ENCODE measurements at places on chromosomes 6 and 20.
A peak's percentile ranks its signal among the peaks of the same experiment; 100 is the strongest.

- DNase-seq, result peak; percentile 63
Measured at GRCh38 chr6:152572338-152573088, 64.6 kb downstream of the SYNE1 start.

GRCh38 chr20:47315339-47316056, 41.0 kb downstream of the ZMYND8 start:
- peak; percentile 91 for DNase-seq

DNA sequence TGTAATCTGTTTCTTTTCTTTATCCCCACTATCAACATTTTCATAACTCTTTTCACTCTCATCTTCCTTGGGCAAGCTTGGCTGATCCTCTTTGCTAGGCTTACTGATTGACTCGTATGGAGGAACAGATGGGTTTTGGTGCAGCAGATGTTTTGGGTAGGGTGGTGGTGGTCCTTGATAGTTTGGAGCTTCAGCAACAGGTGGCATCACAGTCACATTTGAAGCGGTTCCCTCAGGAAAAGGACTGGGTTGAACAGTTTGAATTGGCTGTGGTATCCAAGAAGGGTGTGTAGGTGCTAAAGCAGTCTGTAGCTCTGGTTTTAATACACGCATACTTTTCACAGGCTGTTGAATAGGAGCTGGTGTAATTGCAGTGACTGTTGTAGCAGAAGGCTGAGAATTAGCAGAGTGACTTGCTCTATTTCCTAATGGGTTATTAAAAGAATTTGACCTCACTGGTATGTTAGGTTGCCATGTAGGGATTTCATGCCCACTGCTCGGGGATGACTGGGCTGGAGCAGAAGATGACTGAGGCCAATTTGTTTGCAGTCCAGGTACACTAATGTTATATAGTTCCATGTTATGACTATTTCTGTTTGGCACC, 34.5 kb downstream of the LATS1 start:
- peak; percentile 26 for DNase-seq

DNA sequence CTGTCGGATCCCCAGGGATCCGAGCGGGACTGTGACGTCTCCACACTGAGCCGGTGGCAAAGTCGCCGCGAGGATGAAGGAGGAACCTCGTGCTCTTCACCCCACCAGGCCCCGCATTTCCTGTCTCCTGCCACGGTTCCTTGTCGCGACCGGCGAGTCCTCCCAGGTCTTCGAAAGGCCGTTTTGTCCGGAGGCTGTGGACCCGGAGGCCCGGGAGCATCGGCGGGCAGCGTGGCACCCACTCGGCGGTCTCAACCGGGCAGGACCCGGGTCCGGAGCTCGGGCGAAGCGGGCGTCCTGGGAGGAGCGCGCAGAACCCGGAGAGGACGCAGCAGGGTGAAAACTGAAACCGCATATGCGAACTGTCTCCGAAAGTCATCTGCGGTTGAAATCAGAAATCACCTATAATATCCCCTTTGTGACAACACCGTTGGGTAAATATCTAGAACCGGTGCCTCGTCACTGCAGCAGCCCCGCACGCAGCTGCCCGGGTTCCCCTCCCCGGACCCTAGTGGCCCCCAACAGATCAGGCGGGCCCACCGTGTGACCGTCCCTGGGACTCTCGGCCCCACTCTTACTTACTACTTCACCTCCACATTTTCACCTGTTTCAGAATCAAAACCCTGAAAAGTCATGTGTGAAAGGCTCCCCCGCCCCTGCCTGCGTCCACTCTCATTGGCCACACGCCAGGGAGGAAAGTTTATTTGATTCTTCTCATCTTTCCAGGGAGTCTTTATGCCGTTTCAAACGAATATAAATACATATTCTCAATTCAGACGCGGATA, 3.1 kb upstream of the ULBP2 start:
- DNase-seq, result peak; percentile 23

GRCh38 chr6:53159558-53159957, 10.9 kb upstream of the GCM1 start:
- no peak for DNase-seq

DNA sequence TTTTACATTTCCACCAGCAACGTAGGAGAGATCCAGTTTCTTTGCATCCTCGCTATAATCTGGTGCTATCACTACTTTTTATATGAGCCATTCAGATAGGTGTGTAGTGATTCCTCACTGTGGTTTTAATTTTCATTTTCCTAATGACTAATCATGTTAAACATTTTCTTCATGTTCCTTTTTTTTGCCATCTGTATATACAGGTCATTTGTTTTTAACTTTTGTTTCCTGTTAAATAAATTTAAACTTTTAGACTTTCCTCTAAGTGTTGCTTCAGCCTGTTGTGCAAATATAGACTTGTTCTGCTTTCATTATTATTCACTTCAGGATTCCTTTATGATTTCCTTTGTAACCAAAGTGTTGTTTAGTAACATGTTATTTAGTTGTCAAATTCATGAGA, 697.4 kb downstream of the PTPRT start:
- no peak for DNase-seq

GRCh38 chr6:53029257-53029656, 34.2 kb upstream of the GSTA4 start:
- DNase-seq, result no peak

DNA sequence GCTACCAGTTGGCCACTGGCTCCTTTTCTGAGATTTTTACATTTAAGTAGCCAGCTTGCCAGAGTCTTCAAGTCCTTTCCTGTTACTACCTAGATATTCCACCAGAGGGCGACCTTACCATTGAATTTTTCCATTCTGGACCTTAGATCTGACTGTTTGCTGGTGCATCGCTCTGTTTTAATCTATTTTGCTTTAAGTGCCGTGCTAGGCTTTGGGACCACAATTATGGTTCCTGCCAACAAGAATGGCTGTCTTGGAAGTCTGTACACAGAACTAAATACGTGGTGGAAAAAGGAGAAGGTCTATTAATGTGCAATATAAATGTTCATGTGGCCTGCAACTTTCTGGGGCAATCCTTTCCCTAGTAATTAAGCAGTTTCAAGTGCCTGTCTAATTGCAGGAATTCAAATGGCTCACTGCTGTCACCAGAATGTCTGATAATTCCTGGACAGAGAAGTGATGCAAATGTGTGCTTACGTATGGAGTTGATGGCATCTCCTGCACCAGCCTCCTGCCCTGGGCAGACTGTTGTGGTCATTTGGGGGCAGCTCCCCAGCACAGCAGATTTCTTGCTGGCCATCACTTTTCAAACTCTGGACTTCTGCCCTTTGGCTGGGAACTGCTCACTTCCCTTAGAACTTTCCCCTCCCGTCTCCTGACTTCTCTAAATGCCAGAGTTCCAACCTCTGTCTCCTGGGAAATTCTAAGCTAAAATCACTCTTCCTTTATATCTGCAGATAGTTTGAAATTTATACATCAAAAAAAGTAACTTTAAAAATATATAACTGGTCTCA, 5.6 kb upstream of the HLA-DOA start:
- DNase-seq, result peak; percentile 84

DNA sequence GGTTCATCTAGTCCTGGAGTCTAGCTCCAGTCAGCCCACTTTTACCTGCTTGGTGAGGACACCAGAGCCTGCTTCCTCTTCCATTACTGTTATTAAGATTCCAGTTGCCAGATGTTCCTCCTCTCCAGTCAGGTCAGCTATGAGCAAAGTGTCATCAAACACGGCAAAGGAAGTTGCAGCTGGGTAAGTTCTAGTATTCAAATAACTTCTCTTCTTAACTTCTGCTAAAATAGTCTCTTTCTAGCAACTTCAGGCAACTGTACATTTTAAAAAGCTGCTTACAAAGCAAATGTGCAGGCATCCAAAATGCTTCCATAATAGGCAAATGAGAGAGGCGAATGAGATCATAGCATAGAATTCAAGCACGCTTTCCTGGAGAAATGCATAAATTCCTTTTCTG, 18.4 kb upstream of the MRPS18A start:
- DNase-seq, result peak; percentile 27

GRCh38 chr6:73109659-73110058, 115.6 kb downstream of the KHDC1L start:
- no peak for DNase-seq

DNA sequence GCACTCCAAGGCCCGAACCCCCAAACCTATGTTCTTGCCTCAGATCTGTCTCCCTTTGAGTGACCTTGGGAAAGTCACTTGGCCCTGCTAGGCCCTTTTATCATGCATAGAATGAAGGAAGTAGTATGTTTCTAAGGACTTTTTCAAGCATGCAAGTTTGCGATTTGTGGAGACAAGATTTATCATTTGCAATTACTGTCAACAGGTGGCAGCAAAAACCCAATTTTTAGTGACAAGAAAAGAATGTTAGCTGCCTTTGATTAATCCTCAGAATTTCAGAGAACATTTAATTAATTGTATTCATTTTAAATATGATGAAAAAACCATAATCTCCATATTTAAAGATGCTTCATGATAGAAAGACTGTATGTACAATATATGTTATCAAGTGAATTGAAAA, 28.3 kb upstream of the PREP start:
- peak; percentile 66 for DNase-seq

GRCh38 chr6:81999826-82000225, 247.3 kb upstream of the TENT5A start:
- no peak for DNase-seq

DNA sequence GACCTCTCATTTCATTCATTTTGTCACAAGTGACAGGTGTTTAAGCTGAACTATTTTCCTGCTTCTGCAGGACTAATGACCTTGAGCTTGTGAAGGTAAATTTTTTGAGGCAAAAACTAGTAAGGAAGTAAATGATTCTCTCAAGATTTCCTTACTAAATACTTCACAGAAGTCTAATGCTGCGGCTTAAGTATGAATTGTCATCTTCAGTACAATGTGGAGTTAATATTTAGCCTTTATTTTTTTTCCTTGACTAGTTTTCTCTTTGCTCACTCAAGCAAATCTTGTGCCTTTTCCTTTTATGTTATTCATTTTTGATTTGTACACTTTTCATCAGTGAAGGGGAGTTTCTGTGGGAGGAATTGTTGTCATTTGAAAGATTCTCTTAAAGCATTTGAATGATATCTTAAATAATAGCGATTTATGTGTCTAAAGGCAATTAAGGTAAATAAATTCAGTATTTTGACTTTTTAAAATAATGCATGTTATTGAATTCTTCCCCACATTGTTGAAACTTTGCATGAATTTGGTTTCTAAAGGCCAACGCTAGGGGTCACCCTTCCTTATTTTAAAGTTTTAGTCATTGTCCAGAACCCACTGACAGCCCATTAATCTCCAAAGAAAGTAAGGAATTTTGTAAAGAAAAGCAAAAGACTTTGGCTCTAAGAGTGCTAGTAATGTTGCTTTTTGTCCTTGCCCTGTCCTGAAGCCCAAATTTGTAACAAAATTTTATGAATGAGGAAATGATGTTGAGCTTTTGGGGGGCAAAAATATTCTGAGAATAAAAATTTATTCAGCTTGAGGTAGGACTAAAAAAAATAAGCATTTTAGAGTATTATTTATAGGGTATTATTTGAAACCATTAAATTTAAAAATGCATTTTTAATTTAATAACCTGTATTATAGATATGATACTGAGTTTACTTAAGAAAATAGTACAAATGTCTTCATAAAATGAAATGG, 157.4 kb upstream of the LAMA2 start:
- peak; percentile 40 for DNase-seq

- no peak for DNase-seq
Measured at GRCh38 chr6:20969551-20969950, 435.3 kb downstream of the CDKAL1 start.

DNA sequence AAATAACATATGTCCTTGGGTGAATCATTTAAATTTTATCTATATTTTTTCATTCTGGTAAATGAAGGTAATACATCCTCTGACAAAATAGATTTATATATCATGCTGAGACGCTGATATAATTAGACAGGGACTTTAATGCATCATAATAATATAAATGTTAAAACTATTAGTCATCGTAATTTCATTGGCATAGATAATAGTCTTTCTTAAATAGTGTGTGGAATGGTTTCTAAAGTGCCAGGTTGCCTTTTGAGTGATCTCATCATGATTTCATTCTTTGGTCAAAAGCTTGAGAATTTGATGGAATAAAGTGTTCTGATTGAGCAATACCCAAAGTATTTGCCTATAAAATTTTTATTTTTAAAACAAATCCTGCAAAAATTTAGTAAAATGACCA, 43.2 kb upstream of the BMP5 start:
- peak; percentile 89 for DNase-seq

GRCh38 chr6:16319813-16320532, 81.6 kb downstream of the GMPR start:
- DNase-seq, result peak; percentile 96

GRCh38 chr6:3426091-3426926, 30.5 kb downstream of the SLC22A23 start:
- DNase-seq, result no peak

DNA sequence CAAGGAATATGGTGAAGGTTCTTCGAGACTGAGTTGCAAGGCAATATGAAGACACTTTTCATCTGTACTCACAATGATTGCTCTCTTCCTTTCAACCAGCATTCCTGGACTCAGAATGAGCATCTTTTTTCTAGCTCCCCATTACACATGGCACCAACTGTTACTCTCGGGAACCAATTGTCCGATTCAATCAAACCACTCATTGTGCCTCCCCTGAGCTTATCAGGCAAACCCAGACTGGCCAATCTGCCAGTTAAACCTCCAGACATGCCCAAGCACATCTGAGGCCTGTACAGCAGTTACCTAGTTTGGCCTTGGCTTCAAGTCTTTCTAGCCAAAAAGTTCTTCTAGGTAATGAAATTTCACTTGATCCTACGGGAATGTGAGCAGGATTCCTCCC, 164.1 kb downstream of the ID4 start:
- no peak for DNase-seq

GRCh38 chr6:28981431-28981832, 23.7 kb downstream of the ZNF311 start:
- peak; percentile 49 for DNase-seq

Data from iris pigment epithelial cell (primary cell).